ENCODE measurements at places on chromosomes 5 and 9.
A peak's percentile ranks its signal among the peaks of the same experiment; 100 is the strongest.

- no peak for DNase-seq
Observed at GRCh38 chr5:18967637-18968036, 1020.4 kb downstream of the CDH18 start.

- peak; percentile 28 for DNase-seq
Observed at GRCh38 chr5:78182838-78183237, 111.7 kb downstream of the AP3B1 start.

- DNase-seq = no peak
Observed at GRCh38 chr5:125700380-125700861, 722.8 kb upstream of the GRAMD2B start.

DNA sequence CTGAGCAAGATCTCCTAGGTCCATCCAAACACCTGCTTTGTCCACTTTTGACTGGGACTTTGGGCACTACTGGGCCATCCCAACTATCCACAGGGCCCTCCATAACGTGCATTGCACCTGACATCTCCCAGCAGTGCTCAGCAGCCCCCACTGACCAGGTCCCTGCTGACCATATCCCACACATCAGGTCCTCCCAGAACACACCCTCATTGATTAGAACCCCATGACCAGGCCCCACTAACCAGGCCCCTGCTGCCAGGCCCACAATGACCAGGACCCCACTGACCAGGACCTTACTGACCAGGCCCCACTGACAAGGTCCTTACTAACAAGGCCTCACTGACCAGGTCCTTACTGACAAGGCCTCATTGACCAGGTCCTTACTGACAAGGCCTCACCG is 93.9 kb upstream of the CTSV start:
- no peak for DNase-seq

DNA sequence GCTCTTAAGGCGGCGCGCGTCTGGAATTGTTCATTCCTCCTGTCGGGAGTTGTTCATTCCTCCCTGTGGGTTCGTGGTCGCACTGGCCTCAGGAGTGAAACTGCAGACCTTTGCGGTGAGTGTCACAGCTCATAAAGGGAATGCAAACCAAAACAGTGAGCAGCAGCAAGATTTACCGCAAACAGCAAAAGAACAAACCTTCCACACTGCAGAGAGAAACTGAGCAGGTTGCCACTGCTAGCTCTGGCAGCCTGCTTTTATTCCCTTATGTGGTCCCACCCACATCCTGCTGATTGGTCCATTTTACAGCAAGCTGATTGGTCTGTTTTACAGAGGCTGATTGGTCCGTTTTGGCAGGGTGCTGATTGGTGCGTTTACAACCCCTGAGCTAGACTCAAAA is 1365.3 kb upstream of the WWC1 start:
- no peak for DNase-seq

DNA sequence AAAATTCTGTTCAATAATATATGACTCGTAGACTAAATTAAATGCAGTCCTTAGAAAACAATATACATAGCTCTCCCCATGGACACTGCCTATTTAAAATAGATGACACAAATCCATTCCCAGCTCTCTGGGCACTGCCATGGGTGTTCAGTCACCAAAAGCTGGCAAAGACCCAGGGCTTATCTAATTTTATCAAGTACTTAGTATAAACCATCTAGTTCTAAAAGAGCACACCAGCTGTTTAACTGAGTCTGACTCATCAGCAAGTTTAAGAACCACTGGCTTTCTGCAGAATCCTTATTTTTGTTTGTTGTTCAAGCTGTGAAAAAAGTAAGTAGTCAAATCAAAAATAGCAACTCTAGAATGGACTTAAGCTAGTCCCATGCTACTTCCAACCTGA is 107.6 kb downstream of the PLPP1 start:
- DNase-seq = no peak

GRCh38 chr5:165739079-165739741 is 2233.8 kb downstream of the MAT2B start:
- DNase-seq = no peak

GRCh38 chr5:134879456-134879855 is 5.3 kb downstream of the TXNDC15 start:
- DNase-seq = no peak

DNA sequence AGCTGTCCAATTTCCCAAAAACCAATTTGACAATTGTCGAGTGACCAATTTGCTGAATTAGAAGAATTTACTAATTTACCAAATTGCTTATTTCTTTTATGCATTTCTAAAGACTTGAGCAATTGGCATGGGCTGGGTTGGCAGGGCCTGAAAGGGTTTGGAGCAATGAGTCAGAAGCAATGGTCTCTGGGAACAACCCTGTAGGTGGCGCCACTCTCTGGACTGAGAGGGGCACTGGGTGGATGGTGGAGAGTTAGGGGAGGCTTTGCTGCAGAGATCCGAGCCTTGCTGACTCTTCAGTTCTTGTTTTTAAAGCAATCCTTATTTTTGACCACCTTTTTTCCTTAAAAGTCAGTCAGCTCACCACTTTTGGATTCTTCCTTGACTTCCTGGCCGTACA is 71.5 kb upstream of the RPS23 start:
- peak; percentile 75 for DNase-seq

GRCh38 chr5:35908814-35909213 is 29.6 kb downstream of the CAPSL start:
- DNase-seq = peak; percentile 89

DNA sequence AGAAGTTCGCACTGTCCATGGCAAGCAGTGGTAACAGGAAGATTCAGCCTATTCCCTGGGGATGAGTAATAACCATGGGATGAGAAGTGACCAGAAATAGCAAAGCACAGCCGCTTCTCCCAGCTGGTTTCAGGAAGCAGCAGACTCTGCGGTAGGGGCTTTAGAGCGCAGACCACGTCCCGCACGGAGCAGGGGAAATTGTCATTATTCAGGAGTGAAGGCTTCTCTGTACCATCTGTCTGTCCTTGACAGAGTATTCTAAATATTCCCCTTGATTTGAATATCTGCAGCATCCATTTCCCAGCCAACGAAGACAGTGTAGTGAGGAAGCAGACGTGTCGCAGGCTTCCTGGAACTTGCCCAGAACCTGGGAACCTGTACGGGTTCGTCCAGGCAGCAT is 159.6 kb downstream of the NXNL2 start:
- no peak for DNase-seq

GRCh38 chr9:8284884-8285283 is 485.3 kb upstream of the DMAC1 start:
- no peak for DNase-seq

- no peak for DNase-seq
Observed at GRCh38 chr5:151154931-151155774, 2.4 kb downstream of the ANXA6 start.

Measured in mesendoderm (in vitro differentiated cells).